ENCODE measurements at places on chromosomes 4 and X.

DNA sequence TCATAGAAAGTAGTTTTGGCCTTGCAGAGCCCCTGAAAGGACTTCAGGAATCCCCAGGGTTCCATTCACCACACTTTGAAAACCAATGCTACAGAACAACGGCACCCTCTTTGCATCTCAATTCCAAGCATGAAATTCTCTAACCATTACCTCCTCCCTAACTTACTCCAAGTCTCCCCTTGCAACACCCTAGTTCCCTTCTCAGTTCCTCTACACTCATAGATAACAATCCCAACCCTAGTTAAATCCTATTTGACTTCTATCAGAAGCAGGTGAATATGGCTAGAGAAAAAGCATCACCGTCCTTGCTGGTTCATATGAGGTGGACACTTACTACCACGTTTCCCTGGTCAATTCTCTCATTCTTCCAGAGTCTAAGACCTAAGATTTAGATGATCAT is 2.4 kb downstream of the RCHY1 start:
- DNase-seq, result no peak

GRCh38 chr4:186318481-186318880 is 52.5 kb downstream of the F11 start:
- no peak for DNase-seq

DNA sequence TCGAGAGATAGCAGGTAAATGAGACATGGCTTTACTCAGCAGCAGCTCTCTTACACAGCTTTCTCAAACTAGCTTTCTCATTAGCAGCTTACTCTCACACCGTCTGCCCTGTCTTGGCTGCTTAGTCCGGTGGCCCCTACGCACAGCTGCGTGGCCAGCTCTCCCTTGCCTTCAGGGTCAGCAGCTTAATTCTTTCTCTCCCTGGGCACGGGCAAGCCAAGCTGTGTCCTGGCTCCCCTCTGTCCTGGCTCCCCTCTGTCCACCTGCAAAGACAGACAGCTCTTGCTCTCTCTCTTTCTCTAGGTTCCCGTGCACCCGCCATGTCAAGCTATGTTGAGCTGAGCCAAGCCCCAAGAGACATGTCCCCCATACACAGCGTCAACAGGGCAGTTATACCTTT is 39.4 kb downstream of the ZNF185 start:
- DNase-seq, result no peak

DNA sequence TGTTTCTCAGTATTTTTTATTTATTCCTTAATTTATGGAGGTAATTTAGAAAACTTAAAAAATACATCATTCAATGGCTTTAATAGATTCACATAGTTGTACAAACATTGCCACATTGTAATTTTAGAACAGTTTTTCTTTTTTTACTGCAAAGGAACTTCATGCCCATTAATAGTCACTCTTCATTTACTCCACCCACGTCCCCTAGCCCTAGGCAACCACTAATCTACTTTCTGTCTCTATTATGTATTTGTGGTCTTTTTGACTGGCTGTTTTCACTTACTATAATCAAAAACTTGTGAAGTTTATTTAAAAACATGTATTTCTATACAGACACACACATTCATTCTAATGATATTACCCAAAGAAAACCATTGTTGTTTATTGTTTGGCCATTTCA is 664.8 kb downstream of the GRID2 start:
- DNase-seq, result no peak

- no peak for DNase-seq
Observed at GRCh38 chrX:40278340-40279090, 180.8 kb upstream of the BCOR start.

DNA sequence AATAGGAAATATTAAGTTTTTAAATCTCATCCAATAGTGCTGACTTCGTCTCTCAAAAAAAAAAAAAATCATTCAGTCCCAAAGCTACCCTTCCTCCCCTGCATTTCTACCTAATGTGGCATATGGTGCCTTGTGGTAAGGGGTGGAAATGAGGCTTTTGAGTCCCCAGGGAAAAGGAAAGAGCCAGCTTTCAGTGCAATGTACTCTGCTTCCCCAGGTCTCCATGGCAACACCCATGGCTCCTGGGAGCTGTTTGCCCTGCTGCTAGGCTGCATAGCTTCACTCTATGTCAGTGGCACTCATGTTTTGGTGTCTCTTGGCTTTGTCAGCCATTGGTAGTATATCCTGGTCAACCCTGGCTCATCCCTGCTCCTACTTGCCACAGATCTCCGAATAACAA is 175.9 kb downstream of the SLC39A8 start:
- DNase-seq, result no peak

GRCh38 chrX:130628516-130628915 is 226.7 kb downstream of the RBMX2 start:
- no peak for DNase-seq
